Foreskin keratinocyte (primary cell): ENCODE measurements at places on chromosomes 13 and 19. TPM values are rescaled to one million over a fixed set of nuclear protein-coding genes. Genes with fewer than 3 reads are reported as not detected.

The CD33 gene
- total RNA-seq: not detected in 2 replicates

The KLF5 gene
- 75.7 and 85.3 TPM in 2 replicates for total RNA-seq

The DCLK1 gene
- 0.11 TPM in 1 of 2 replicates, not detected in the other for total RNA-seq

The ATP4B gene
- total RNA-seq: not detected in 2 replicates

The ZNF607 gene
- total RNA-seq: 5.1 and 5.6 TPM in 2 replicates

The PTGER1 gene
- total RNA-seq: not detected in 2 replicates

The CLEC4G gene
- not detected in 2 replicates for total RNA-seq

The DACT3 gene
- total RNA-seq: 0.04 TPM in 1 of 2 replicates, not detected in the other

The MZT1 gene
- total RNA-seq: 22.9 and 27.1 TPM in 2 replicates

The ADAMTSL5 gene
- 6.0 and 7.2 TPM in 2 replicates for total RNA-seq

The NCR1 gene
- not detected in 2 replicates for total RNA-seq

The SYNE4 gene
- total RNA-seq: 1.2 TPM in 2 replicates

The SPIB gene
- not detected in 2 replicates for total RNA-seq

The LILRA1 gene
- total RNA-seq: not detected in 2 replicates
